ENCODE measurements at places on chromosomes 2 and 18.

- no peak for DNase-seq
These were observed 5.5 kb downstream of the PDE11A start for GRCh38 chr2:178066890-178067669.

DNA sequence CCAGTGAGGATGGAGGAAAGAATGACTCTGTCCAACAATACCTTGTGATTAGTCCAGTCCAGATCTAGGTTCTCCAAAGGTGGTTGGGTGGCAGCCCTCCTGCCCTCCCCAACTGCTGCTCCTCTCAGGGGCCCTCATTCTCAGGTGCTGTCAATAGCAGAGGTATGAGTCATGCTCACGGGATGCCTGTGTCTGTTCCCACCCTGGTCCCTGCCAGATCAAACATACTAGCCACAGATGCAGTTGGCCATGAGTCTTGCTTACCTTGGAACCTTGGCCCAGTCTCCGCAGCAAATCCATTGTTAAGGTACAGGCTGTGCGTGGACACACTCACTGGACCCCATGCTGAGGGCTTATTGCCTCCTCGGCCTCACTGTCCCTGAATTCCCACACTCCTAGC, 24.9 kb upstream of the RPIA start:
- no peak for DNase-seq

DNA sequence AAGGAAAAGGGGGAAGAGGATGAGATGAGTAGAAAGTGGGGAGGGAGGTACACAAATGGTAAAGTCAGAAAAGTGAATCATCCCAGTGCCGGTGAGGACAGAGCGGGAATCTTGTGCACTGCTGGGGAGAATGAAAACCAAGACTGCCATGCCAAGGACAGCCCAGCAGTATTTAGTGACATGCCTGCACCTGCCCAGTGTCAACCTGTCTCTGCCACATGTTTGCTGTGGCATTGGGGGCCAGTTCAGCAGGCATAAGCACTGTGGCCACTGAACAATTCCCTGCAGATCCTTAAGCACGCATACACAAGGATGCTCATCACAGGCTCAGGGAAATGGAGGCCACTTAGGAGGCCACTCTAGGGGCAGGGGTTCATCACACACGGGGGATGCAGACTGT, 5.2 kb upstream of the KCNK3 start:
- DNase-seq: no peak

GRCh38 chr2:12416600-12416999, 300.1 kb upstream of the TRIB2 start:
- DNase-seq: peak; percentile 8

- DNase-seq: no peak
These were observed 718.2 kb downstream of the DPP10 start for GRCh38 chr2:115160531-115161080.

- peak; percentile 34 for DNase-seq
These were observed 5.6 kb upstream of the NAPG start for GRCh38 chr18:10519999-10520935.

- DNase-seq: no peak
These were observed 664 bp downstream of the DGUOK start for GRCh38 chr2:73927344-73927743.

DNA sequence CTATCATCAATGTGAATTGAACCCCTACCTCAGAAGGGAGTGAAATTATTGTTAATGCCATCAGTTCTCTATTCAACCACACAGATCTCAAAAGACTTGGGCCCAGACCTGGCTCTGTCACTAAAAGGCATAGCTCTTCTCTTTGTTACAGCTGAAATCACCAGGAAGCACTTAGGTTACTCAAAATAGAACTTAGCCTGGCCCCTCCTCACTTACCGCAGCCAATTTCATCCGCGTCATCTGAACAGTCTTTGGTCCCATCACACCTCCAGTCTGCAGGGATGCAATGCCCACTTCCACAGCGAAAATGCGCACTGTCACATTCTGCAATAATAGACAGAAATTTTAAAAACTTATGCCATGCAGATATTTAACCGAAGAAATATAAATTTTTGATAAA, 41.8 kb downstream of the LRP2 start:
- DNase-seq: no peak
